ENCODE measurements at places on chromosomes 6 and 20.

DNA sequence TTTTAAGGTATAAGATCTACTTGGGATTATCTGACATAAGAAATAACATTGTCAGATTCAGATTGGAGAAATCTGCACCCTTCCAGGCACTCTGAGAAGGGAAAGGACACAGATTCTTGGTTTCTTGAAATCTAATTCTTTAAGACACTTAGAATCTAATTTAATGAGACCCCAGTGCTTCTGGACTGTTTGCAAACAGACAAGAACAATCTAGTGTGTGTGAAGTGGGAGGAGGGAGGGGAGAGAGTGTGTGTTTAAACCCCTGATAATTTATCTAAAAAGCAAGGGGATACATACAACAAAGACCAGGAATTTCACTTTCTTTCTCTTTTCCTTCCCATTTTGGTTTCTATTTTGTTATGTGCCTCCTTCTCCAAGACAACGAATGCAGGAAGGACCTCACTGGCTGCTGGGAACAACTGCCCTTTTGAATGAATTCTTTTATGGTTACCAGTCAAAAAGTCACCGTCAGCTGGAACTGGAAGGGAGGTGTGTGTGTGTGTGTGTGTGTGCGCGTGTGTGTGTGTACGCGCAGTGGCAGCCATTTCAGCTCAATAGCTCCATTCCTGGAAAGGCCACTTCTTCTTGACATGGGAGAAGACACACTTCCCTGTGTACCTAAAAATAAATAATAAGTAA is 129.4 kb downstream of the BCAS1 start:
- no peak for DNase-seq

DNA sequence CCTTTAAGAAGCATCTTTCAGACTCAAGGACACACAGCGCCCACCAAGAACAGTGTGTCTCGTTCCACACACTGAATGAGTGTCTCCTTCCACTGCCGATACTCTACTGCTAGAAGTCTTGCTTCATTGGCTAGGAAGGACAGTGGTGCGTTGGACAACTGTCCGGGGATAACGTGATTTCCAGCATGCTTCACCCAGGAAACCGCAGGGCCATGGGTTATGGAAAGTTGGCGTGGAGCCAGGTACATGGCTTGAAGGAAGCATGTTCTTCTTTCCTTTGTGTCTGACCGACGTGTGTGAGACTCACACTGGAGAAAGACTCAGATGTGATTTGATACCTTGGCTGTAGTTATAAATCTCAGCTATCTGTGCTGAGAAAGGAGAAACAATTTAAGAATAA is 73.2 kb downstream of the SMOC2 start:
- DNase-seq = no peak

GRCh38 chr6:167733740-167734661 is 92.7 kb upstream of the AFDN start:
- DNase-seq = no peak

GRCh38 chr6:110232450-110232849 is 52.2 kb downstream of the CDC40 start:
- no peak for DNase-seq

- no peak for DNase-seq
These were observed 7.3 kb upstream of the PCMTD2 start for GRCh38 chr20:64247970-64248841.

Data from cortex of kidney (tissue), 1 donor.